HTR-8/SVneo (cell line): ENCODE measurements at places on chromosomes 1 and 21.

DNA sequence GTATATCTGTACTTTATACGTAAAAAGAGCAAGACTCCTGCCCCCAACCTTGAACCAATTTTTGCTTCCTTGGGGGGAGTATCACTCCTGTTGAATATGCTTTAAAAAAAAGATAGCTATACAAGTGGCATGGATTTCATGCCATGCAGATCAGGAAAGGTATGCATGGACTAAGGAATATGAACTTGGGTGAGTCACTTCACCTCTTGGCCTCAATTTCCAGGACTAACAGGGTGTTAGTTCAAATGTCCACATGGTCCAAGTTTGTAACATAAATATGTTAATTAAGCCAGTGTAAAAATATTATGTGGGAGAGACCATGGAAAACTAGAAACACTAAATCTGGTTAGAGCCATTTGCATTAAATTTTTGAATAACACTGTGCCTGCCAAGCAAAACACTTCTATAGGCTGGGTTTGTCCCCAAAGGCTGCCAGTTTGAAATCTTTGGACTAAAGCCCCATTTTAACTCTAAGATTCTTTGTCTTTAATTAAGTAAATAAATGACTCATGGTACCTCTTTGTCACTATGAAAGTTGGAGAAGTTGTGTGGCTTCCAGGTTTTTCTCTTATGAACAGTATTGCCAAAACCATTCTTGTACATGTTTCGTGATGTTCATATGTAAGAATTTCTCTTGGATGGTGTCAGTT is 33.1 kb downstream of the FAM177B start:
- no peak for DNase-seq

GRCh38 chr1:203349773-203350524 is 973 bp downstream of the FMOD start:
- no peak for DNase-seq

GRCh38 chr1:44826375-44827196 is 16.5 kb downstream of the PTCH2 start:
- no peak for DNase-seq

DNA sequence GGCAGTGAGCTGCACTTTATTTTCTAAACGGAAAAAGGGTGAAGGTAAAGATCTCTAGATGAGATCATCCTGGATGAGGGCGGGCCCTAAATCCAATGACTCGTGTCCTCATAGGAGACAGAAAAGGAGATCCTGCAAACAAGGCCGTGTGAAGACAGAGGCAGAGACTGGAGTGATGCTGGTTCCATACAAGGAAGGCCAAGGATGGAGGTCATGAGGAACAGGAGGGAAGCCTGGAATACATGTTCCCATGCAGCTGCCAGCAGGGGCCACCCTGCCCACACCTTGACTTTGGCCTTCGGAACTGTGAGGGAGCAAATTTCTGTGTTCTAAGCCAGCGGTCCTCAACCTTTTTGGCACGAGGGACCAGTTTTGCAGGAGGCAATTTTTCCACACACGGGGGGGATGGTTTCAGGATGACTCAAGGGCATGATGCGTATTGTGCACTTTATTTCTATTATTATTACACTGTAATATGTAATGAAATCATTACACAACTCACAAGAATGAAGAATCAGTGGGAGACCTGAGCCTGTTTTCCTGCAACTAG is 94.3 kb downstream of the PSMG1 start:
- DNase-seq = no peak
